ENCODE measurements at places on chromosomes 2 and 18.

GRCh38 chr2:108605947-108606346 is 71.7 kb downstream of the LIMS1 start:
- H3K4me1 ChIP-seq, result peaks cover 32% of the 10 kb centered on the region
- no peaks in the 10 kb centered on the region for H3K36me3 ChIP-seq
- H3K4me3 ChIP-seq, result no peak overlapping the region
- H3K27ac ChIP-seq, result no peak overlapping the region
- no peak for DNase-seq

DNA sequence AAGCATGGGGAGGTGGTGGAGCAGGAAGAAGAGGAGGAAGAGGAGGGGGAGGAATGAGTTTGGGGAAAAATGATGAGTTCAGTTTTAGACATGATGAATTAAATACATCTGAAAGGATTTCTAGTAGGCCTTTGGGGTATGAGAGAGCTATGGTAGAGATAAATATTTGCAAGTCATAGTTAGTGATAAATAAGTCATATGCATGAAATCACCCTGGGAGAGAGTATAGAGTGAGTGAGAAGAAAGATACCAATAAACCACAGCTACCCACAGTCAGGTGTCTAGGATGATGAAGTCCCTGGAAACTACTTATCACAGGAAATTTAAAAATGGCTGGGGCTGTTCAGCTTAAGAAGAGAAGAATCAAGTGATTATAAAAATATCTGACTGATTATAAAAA is 240.5 kb downstream of the RDH14 start:
- no peak overlapping the region for H3K27ac ChIP-seq
- no peaks in the 10 kb centered on the region for H3K36me3 ChIP-seq
- no peaks in the 10 kb centered on the region for H3K27me3 ChIP-seq
- no peaks in the 10 kb centered on the region for H3K4me1 ChIP-seq
- no peak for DNase-seq
- H3K4me3 ChIP-seq, result no peak overlapping the region

DNA sequence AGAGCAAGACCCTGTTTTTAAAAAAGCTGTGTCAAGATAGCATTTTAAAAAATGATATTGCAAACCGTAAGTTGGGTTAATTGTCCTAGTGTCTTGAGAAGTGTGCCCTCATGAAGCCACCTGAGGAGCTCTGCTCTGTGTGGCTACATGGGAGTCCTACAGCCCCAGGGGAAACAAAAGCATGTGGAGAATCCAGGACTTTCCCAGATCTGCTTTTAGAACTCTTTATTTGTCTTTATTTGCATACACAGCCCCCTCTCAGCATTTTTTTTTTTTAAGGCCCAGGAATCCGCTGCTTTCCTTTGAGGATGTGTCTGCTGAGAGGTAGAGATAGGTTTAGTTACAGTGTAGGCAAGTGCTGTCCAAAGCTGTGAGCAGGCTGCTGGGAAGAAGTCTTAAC is 219.2 kb downstream of the FHOD3 start:
- no peak for DNase-seq
- no peak overlapping the region for H3K27ac ChIP-seq
- H3K4me1 ChIP-seq, result peaks cover 10% of the 10 kb centered on the region
- H3K27me3 ChIP-seq, result no peaks in the 10 kb centered on the region
- no peak overlapping the region for H3K4me3 ChIP-seq
- H3K36me3 ChIP-seq, result no peaks in the 10 kb centered on the region

GRCh38 chr2:120867290-120868241 is 131.9 kb downstream of the GLI2 start:
- peak overlapping the region; percentile 65 for H3K4me3 ChIP-seq
- H3K27ac ChIP-seq, result peak overlapping the region; percentile 93
- no peaks in the 10 kb centered on the region for H3K27me3 ChIP-seq
- no peak for DNase-seq
- H3K36me3 ChIP-seq, result no peaks in the 10 kb centered on the region

DNA sequence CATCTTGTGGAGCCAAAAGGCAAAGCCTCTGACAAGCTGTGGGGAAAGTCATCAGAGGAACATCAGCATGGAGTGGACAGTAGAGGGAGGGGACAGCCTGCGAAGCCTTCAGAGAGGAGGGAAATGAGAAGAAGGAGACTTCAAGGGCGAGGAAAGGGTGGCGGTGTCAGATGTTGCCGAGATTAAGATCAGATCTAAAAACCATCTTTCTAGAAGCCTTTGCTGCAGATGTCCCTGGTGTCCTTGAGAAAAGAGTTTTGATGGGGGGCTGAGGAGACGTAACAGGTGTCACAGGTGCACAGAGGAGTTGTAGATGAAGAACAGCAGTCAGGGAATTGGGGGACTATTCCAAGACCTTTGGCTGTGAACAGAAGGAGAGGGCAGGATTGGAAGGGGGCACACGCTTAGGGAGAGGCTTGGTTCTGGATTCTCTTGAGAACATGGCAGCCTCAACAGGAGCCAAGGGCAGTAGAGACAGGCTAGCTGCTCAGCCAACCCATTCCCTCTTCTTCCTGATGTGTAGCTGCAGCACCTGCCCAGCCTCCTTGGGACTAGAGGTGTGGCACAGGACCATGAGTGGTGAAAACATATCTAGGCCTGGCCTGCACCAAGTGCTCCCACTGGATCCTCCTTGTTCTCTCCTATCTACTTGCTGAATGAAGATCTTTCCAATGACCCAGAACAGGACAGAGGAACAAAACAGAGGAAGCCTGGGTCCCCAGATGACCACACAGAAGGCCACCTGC is 22.7 kb upstream of the NCL start:
- H3K4me1 ChIP-seq, result no peaks in the 10 kb centered on the region
- H3K27ac ChIP-seq, result no peak overlapping the region
- H3K4me3 ChIP-seq, result no peak overlapping the region
- no peak for DNase-seq
- no peaks in the 10 kb centered on the region for H3K27me3 ChIP-seq

DNA sequence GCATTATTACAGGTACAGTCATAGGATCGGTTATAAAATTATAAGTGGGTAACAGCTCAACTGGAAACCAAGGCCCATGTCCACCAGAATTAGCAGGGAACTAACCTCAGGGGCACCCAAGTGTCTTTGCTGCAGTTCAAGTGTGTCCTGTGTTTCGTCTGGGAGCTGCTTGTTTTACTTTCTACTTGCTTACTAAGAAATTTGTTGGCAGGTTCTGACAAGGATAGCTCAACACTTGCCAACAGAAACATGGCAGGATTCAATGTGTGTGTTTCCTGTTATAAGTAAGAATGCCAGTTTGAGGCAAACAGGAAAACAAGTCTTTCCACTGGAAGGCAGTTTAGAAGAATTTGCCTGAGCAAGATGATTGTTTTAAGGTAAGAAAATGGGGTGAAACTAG is 104.5 kb downstream of the EPHA4 start:
- H3K4me1 ChIP-seq, result peaks cover 5% of the 10 kb centered on the region
- no peaks in the 10 kb centered on the region for H3K27me3 ChIP-seq
- H3K4me3 ChIP-seq, result no peak overlapping the region

- no peak overlapping the region for H3K4me3 ChIP-seq
- H3K4me1 ChIP-seq, result no peaks in the 10 kb centered on the region
- no peak for DNase-seq
- H3K27me3 ChIP-seq, result peaks cover 4% of the 10 kb centered on the region
- no peak overlapping the region for H3K27ac ChIP-seq
These were observed 496.8 kb upstream of the RAB6C start for GRCh38 chr2:129482626-129483025.

- no peak for DNase-seq
- no peaks in the 10 kb centered on the region for H3K27me3 ChIP-seq
- H3K36me3 ChIP-seq, result no peaks in the 10 kb centered on the region
- H3K27ac ChIP-seq, result no peak overlapping the region
- H3K4me1 ChIP-seq, result no peaks in the 10 kb centered on the region
These were observed 94.2 kb downstream of the POLR1A start for GRCh38 chr2:86011449-86011941.

- H3K4me1 ChIP-seq, result peaks cover 88% of the 10 kb centered on the region
- no peak for DNase-seq
- no peak overlapping the region for H3K4me3 ChIP-seq
- H3K27me3 ChIP-seq, result no peaks in the 10 kb centered on the region
- peak overlapping the region; percentile 85 for H3K27ac ChIP-seq
These were observed 3.5 kb downstream of the TMEM127 start for GRCh38 chr2:96262306-96262705.

DNA sequence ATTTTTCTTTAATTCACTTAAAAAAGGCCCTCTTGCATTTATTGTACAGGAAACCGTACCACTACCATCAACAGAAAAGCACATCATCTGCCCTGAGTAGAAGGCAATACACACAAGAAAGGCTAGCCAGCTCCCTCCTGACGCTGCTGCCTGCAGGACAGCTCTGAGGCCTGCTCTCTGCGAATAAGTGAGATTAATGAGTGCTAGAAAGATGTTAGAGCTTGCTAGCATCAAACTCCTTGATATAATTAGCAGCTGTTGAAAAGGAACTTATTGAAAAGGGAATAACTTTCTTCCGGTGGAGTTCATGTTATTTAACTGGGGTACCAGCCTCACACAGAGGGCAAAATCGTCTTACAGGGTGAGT is 56.1 kb downstream of the INHBB start:
- no peak for DNase-seq
- H3K27me3 ChIP-seq, result no peaks in the 10 kb centered on the region
- no peak overlapping the region for H3K4me3 ChIP-seq
- H3K36me3 ChIP-seq, result no peaks in the 10 kb centered on the region

DNA sequence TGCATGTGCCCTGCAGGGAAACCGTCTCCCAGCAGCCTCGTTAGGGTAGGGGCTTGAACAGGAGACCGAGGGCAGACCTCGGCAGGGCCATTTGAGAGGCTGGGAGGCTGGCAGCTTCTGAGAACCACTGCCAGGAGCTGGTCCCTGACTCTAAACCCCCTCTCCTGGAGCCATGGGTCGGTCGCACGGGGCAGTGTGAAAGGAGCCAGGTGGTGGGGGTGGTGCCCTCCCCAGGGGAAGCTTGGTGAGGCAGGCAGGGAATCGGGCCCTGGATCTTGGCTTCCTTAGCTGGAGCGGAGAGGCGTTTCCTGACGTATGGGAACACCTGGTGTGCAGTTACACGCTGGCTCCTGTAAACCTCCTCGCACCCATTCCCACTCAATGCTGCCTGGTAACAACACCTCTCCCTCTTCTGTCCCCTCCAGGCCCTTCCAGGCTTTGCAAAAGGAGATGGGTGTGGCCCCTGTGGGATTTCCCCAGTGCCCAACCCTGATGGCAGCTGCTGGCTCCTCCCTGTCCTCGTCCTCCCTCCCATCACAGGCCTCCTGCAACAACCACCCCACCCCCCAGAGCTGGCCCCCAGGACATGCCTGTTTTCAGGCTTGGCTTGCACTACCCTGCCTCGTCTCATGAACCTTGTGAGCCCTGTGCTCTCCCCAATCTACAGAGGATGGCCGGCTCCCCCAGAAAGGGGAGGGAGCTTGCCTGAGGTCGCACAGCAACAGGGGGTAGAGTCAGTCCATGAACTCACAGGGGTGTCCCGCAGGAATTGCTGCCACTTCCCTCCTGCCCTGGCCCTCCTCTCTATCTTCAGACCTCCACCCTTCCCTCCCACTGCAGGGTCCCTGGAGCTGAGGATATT is 24.4 kb downstream of the ADRA2B start:
- no peak overlapping the region for H3K27ac ChIP-seq
- H3K4me3 ChIP-seq, result no peak overlapping the region
- no peaks in the 10 kb centered on the region for H3K4me1 ChIP-seq
- H3K27me3 ChIP-seq, result no peaks in the 10 kb centered on the region
- H3K36me3 ChIP-seq, result no peaks in the 10 kb centered on the region
- peak; percentile 60 for DNase-seq

GRCh38 chr18:42925036-42925435 is 190.4 kb downstream of the RIT2 start:
- H3K36me3 ChIP-seq, result no peaks in the 10 kb centered on the region
- no peaks in the 10 kb centered on the region for H3K27me3 ChIP-seq
- no peaks in the 10 kb centered on the region for H3K4me1 ChIP-seq
- H3K4me3 ChIP-seq, result no peak overlapping the region
- DNase-seq, result no peak
- H3K27ac ChIP-seq, result no peak overlapping the region

- H3K4me1 ChIP-seq, result peaks cover 3% of the 10 kb centered on the region
- DNase-seq, result no peak
- H3K4me3 ChIP-seq, result no peak overlapping the region
- no peaks in the 10 kb centered on the region for H3K36me3 ChIP-seq
- H3K27ac ChIP-seq, result no peak overlapping the region
These were observed 46.1 kb upstream of the TBC1D8 start for GRCh38 chr2:101197215-101197745.

- H3K4me3 ChIP-seq, result no peak overlapping the region
- peak overlapping the region; percentile 49 for H3K27ac ChIP-seq
- H3K27me3 ChIP-seq, result no peaks in the 10 kb centered on the region
- H3K4me1 ChIP-seq, result peaks cover 46% of the 10 kb centered on the region
- H3K36me3 ChIP-seq, result peaks cover 90% of the 10 kb centered on the region
These were observed 54.0 kb downstream of the EPAS1 start for GRCh38 chr2:46351098-46351749.

GRCh38 chr2:197235711-197236110 is 74.9 kb downstream of the ANKRD44 start:
- H3K36me3 ChIP-seq, result no peaks in the 10 kb centered on the region
- H3K27me3 ChIP-seq, result no peaks in the 10 kb centered on the region

DNA sequence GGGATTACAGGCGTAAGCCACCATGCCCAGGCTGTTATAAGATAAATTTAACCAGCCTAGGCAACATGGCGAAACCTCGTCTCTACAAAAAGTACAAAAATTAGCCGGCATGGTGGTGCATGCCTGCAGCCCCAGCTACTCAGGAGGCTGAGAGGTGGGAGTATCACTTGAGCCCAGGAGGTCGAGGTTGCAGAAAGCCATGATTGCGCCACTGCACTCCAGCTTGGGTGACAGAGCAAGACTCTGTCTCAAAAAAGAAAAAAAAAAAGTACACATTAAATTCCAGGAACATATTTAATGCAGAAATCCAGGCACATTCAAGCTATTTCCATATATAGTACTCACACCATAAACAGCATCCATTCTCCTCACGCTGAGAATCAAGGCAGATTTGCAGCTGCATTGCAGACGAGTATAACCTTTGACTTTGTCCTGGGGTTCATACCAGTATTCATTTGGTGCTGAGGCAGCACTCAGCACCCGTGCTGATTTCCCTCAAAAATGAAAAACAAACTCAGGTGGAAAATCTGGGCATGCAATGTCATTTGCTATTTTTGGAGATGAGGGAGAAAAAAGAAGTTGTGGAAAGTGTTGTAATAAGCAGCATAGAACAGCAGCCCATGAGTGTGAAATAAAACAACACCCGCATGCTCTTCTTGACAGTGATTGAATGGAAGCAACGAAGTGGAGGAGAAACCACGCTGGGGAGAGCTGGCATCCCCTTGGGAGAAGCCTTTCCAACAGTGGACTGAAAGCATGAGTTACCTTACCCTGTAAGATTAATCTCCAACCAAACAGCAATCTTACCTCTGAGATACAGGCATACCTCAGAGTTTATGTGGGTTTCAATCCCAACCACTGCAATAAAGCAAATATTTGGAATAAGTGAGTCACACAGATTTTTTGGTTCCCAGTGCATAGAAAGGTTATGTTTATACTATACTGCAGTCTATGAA is 46.8 kb upstream of the ANXA4 start:
- H3K27me3 ChIP-seq, result no peaks in the 10 kb centered on the region
- H3K4me3 ChIP-seq, result no peak overlapping the region
- H3K27ac ChIP-seq, result peak overlapping the region; percentile 34
- H3K36me3 ChIP-seq, result no peaks in the 10 kb centered on the region
- H3K4me1 ChIP-seq, result peaks cover 23% of the 10 kb centered on the region

GRCh38 chr18:76426737-76427305 is 68.2 kb downstream of the ZNF516 start:
- no peaks in the 10 kb centered on the region for H3K36me3 ChIP-seq
- H3K4me3 ChIP-seq, result no peak overlapping the region
- DNase-seq, result no peak
- no peak overlapping the region for H3K27ac ChIP-seq

GRCh38 chr2:138730497-138731030 is 49.6 kb downstream of the NXPH2 start:
- H3K36me3 ChIP-seq, result no peaks in the 10 kb centered on the region
- peak; percentile 70 for DNase-seq
- H3K4me1 ChIP-seq, result no peaks in the 10 kb centered on the region
- H3K27ac ChIP-seq, result no peak overlapping the region
- H3K27me3 ChIP-seq, result no peaks in the 10 kb centered on the region

Measured in esophagus muscularis mucosa (tissue), 4 donors.